Activated CD4-positive, alpha-beta T cell treated with anti-CD3 and anti-CD28 coated beads, Interleukin-2, amount 10 ng/mL, durations not matched to agents 7 days and 5 days (primary cell): ENCODE measurements at places on chromosomes 2 and 18.

DNA sequence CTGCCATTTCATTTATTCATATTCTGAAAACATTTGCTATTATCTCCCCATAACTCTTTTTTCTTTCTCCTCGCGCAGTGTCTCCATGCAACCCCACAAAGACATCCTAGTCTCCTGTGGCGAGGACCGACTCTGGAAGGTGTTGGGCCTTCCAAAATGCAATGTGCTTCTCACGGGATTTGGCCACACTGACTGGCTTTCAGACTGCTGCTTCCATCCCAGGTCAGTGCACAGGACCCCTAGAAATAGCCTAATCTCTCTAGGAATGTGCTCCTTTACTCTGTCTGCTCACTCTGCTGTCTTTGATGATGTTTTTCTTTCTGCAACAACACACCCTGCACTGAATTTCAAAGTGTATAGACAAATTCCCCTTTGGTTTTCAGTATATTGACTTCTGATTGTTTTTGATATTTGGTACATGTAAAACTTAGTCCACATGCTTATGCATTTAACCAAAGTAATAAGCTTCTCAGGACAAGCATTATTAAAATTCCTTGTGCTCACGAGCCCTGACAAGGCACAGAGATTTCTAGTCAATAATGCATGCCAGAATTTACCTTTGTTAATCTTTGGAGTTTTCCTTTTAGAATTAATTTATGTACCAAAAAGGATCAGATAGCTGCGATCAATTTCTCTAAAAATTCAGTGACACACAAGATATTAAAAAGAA, 548.3 kb upstream of the VWC2L start:
- no peak for DNase-seq
- no peaks in the 10 kb centered on the region for H3K4me1 ChIP-seq
- no peaks in the 10 kb centered on the region for H3K27me3 ChIP-seq
- H3K36me3 ChIP-seq = no peaks in the 10 kb centered on the region

GRCh38 chr2:216402751-216403150, 9.5 kb upstream of the SMARCAL1 start:
- H3K4me3 ChIP-seq = no peak overlapping the region
- no peak for DNase-seq
- H3K27me3 ChIP-seq = peaks cover 8% of the 10 kb centered on the region
- no peaks in the 10 kb centered on the region for H3K36me3 ChIP-seq

DNA sequence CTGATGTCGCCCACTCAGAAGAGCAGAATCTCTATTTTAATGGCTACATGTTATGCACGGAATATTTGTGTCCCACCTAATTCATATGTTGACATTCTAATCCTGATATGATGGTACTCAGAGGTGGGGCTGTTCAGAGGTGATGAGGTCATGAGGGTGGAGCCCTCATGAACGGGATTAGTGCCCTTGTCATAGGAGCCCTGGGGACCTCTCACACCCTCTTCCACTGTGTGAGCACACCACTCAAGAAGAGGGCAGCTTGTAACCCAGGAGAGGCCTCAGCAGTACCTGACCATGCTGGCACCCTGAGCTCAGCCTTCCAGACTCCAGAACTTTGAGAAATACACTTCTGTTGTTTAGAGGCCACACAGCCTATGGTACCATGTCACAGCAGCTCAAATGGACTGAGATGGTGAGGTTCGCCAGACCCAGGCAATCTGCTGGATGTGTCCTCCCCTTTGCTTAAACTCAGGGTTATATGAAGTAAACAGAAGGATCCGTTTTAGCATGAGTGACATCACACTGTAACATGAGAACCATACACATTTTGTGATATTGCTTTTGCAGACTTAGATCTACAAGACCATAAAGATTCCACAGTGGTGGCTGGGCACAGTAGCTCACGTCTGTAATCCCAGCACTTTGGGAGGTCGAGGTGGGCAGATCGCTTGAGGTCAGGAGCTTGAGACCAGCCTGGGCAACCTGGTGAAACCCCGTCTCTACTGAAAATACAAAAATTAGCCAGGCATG, 48.7 kb downstream of the ATOH8 start:
- peaks cover 3% of the 10 kb centered on the region for H3K27me3 ChIP-seq
- no peak for DNase-seq

DNA sequence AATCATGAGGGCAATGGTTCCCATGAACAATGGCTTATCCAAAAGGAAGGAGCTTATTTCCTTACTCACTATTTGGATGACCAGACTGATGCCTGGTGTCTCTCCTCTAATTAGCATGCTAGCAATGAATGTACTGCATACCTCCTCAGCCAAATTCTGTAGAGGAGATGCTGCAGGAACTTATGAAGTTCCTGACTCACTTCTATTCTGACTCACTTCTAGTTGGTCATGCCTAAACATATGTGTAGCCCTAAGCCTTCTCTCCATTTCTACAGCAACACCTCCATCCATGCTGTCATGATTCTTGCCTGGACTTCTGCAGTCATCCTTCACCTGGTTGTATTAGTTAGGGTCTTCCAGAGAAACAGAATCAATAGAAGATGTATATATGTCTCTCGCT, 59.9 kb upstream of the MRPS9 start:
- no peak for DNase-seq
- H3K4me3 ChIP-seq = no peak overlapping the region
- H3K4me1 ChIP-seq = peaks cover 6% of the 10 kb centered on the region
- no peak overlapping the region for H3K27ac ChIP-seq

DNA sequence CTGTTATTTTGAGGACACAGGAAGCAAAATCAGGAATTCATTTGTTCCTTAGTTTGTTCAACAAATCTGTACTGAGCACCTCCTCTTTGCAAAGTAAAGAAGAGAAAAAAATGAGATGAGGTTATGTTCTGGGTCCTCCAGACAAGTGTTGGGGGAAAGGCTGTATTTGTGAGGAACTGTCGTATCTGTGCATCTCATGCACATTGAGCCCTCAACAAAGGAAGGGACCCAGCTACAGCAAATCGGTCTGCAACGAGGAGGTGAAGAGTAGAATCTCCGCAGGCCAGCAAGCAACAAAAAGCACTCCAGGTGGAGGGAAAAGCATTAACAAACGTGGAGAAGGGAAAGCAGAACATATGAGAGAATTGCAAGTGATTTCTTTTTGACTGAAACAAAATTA, 143.0 kb upstream of the CYP1B1 start:
- no peak for DNase-seq
- peaks cover 7% of the 10 kb centered on the region for H3K4me1 ChIP-seq
- no peak overlapping the region for H3K27ac ChIP-seq
- no peaks in the 10 kb centered on the region for H3K36me3 ChIP-seq
- peaks cover 20% of the 10 kb centered on the region for H3K27me3 ChIP-seq

- H3K27me3 ChIP-seq = no peaks in the 10 kb centered on the region
- H3K4me1 ChIP-seq = no peaks in the 10 kb centered on the region
- H3K4me3 ChIP-seq = no peak overlapping the region
- DNase-seq = no peak
- no peaks in the 10 kb centered on the region for H3K36me3 ChIP-seq
Measured at GRCh38 chr2:155145758-155146229, 447.3 kb downstream of the KCNJ3 start.

DNA sequence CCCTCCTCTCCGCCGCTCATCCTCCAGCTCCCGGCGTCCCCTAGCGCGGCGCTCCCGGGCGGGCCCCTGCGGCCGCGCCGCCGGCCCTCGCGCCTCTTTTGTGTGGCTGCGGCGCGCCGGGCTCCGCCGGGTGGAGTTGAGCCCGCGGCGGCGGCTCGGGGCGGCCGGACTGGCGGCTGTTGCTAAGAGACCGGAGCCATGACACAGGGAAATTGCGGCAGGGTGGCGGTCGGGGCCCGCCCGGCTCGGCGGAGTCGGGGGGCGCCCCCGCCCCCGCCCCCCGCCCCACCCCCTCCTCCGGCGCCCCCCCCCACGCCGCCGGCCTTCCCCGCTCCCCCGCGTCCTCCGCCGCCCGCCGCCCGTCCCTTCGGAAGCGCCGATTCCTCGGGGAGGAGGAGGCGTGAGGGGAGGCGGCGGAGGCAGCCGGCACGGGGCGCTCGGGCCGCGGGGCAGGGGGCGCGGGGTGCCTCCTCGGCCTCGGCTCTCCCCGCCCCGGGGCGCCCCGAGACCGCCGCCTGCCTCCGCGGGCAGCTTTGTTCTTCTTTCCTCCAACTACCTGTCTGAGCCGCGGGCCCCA, at the start of gene TMEM200C:
TSS of gene TMEM200C (minus strand) at position 224 of the 577 bp plus-strand sequence. CDS start 3,459 bp downstream, outside the sequence.
- no peak within 1 kb of the TSS for H3K27ac ChIP-seq
- H3K4me1 ChIP-seq = peaks cover 7% of the 10 kb centered on the region
- H3K36me3 ChIP-seq = no peaks in the 10 kb centered on the region
- H3K4me3 ChIP-seq = no peak within 1 kb of the TSS

- no peak for DNase-seq
- no peak overlapping the region for H3K4me3 ChIP-seq
- no peaks in the 10 kb centered on the region for H3K4me1 ChIP-seq
- peaks cover 8% of the 10 kb centered on the region for H3K27me3 ChIP-seq
Measured at GRCh38 chr2:234608946-234609345, 112.1 kb upstream of the ARL4C start.

- no peaks in the 10 kb centered on the region for H3K36me3 ChIP-seq
- H3K27me3 ChIP-seq = peaks cover 39% of the 10 kb centered on the region
- no peak for DNase-seq
Measured at GRCh38 chr2:88868861-88869260, 177.4 kb downstream of the RPIA start.

DNA sequence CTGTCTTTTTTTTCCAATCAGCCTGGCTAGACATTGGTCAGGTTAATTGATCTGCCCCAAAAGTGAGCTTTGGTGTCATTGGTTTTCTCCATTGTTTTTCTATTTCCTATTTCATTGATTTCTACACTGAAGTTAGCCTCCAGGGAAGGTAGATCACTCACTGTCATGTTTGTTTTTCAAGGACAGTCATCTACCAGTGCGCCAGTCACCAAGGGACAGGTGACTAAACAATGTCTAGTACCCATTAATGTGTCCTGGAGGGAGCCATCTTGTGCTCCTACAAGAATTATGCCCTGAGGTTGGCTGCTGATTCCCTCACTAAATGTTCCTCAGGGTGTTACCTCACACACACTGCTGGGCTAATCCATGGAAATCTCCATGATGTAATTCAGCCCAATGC, 17.6 kb upstream of the USP40 start:
- no peak overlapping the region for H3K4me3 ChIP-seq
- no peaks in the 10 kb centered on the region for H3K4me1 ChIP-seq
- H3K36me3 ChIP-seq = no peaks in the 10 kb centered on the region
- H3K27ac ChIP-seq = no peak overlapping the region

DNA sequence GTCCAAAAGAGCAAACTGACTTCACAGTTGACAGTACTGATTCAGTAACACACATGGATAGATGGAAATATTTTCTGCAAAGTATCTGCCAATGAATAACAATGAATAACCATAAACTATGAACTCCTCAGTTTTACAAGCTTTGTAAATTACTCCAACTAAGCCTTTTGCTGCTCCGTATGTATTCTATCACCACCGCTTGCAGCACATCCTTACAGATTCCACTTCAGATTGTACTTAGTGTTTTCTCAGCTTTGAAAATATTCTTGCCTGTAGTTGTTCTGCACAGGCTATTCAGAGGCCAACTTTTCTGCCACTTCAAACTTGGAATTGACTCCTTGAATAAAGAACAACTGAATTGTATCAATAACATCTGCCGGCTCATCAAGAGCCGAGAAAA, 36.2 kb downstream of the TLK1 start:
- H3K4me1 ChIP-seq = peaks cover 2% of the 10 kb centered on the region
- H3K27me3 ChIP-seq = no peaks in the 10 kb centered on the region

GRCh38 chr18:48536516-48536915, 2.3 kb upstream of the CTIF start:
- H3K27ac ChIP-seq = no peak overlapping the region
- peaks cover 22% of the 10 kb centered on the region for H3K4me1 ChIP-seq
- DNase-seq = no peak
- no peaks in the 10 kb centered on the region for H3K36me3 ChIP-seq
- H3K4me3 ChIP-seq = no peak overlapping the region

- no peak overlapping the region for H3K27ac ChIP-seq
- H3K4me1 ChIP-seq = no peaks in the 10 kb centered on the region
- no peak overlapping the region for H3K4me3 ChIP-seq
- no peaks in the 10 kb centered on the region for H3K36me3 ChIP-seq
- H3K27me3 ChIP-seq = peaks cover 11% of the 10 kb centered on the region
- no peak for DNase-seq
Measured at GRCh38 chr2:133773854-133774653, 205.8 kb upstream of the NCKAP5 start.

GRCh38 chr2:9558948-9559381, 3.3 kb upstream of the ADAM17 start:
- peaks cover 15% of the 10 kb centered on the region for H3K36me3 ChIP-seq
- no peaks in the 10 kb centered on the region for H3K27me3 ChIP-seq
- DNase-seq = no peak
- H3K27ac ChIP-seq = peak overlapping the region; percentile 37
- no peak overlapping the region for H3K4me3 ChIP-seq

DNA sequence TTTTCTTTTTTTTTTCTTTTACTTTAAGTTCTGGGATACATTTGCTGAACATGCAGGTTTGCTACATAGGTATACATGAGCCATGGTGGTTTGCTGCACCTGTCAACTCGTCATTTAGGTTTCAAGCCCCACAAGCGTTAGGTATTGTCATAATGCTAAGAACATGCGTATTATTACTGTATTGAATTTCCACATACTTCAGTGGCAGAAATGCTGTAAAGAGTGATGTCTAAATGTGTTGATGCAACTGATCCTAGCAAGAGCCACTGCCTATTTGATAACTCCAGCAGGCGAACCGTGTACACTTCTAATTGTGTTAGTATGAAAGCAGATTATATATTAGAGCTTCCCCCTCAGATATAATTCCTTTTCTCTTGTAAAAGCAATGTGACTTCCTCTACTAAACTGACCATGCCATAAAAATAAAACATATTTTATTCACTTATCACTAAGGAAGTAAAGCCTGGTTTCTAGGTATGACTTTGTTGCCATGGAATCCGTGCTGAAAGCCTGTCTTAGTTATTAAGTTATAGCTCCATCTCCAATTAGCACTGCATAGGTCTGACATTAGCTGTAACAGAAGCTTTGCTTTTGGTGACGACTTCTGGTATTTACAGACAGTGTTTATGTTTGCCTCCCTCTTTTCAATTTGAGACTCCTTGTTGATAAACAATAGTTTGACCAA, 280.0 kb downstream of the GALR1 start:
- no peak for DNase-seq
- H3K27me3 ChIP-seq = no peaks in the 10 kb centered on the region
- H3K4me3 ChIP-seq = no peak overlapping the region
- no peaks in the 10 kb centered on the region for H3K36me3 ChIP-seq

- H3K4me1 ChIP-seq = no peaks in the 10 kb centered on the region
- H3K27me3 ChIP-seq = no peaks in the 10 kb centered on the region
- H3K4me3 ChIP-seq = no peak overlapping the region
- H3K36me3 ChIP-seq = no peaks in the 10 kb centered on the region
Measured at GRCh38 chr2:179703702-179704101, 157.7 kb downstream of the ZNF385B start.

- H3K36me3 ChIP-seq = no peaks in the 10 kb centered on the region
- peaks cover 48% of the 10 kb centered on the region for H3K27me3 ChIP-seq
- H3K4me1 ChIP-seq = peaks cover 12% of the 10 kb centered on the region
- H3K27ac ChIP-seq = no peak overlapping the region
Measured at GRCh38 chr2:202030691-202031090, 3.0 kb upstream of the FZD7 start.

- H3K27ac ChIP-seq = no peak overlapping the region
- peaks cover 21% of the 10 kb centered on the region for H3K27me3 ChIP-seq
- H3K36me3 ChIP-seq = no peaks in the 10 kb centered on the region
- H3K4me1 ChIP-seq = no peaks in the 10 kb centered on the region
Measured at GRCh38 chr2:226581004-226581403, 218.6 kb downstream of the IRS1 start.

GRCh38 chr18:10487154-10487553, 32.7 kb downstream of the APCDD1 start:
- peaks cover 20% of the 10 kb centered on the region for H3K4me1 ChIP-seq
- H3K27ac ChIP-seq = no peak overlapping the region
- DNase-seq = no peak
- no peaks in the 10 kb centered on the region for H3K36me3 ChIP-seq
- H3K27me3 ChIP-seq = no peaks in the 10 kb centered on the region
